ENCODE measurements at places on chromosomes 4 and X.

GRCh38 chrX:118965395-118965794 lies 9.0 kb upstream of the LONRF3 start:
- DNase-seq, result no peak

DNA sequence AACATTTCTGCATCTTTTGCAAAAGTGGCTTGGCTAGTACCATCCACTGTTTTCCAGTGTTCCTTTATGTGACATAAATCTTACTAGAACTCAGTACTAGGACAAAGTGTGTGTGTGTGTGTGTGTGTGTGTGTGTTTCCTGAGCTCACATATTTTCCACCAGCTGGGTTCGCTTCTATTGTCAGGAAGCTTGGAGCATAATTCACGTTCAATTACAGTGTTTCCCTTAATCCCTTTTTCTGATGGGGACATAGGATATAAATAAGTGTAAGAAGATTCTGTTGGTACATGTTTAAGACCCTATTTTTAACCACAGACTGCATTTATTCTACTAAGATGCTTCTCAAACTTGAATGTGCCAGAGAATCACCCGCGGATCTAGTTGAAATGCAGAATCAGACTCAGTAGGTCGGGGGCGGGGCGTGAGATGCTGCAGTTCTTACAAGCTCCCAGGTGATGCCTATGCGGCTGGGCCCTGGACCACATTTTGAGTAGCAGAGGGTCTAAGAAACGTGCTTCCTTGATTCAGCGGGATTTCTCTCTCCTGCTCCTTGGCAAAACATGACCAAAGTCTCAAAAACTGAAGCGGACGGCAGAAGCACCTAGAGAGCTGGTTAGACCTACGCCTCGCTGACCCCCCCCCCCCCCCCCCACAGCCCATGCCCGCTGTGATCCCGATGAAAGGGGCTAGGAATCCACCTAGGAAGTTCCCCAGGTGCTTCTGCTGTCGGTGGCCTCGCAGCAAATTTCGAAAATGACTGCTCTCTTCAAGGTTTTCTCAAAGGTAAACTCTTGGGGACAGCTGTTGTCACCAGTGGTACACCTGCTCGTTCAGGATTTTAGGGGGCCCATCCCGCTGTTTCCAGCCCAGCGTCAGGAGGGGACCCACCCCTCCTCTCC lies 797 bp downstream of the CD99L2 start:
- no peak for DNase-seq

DNA sequence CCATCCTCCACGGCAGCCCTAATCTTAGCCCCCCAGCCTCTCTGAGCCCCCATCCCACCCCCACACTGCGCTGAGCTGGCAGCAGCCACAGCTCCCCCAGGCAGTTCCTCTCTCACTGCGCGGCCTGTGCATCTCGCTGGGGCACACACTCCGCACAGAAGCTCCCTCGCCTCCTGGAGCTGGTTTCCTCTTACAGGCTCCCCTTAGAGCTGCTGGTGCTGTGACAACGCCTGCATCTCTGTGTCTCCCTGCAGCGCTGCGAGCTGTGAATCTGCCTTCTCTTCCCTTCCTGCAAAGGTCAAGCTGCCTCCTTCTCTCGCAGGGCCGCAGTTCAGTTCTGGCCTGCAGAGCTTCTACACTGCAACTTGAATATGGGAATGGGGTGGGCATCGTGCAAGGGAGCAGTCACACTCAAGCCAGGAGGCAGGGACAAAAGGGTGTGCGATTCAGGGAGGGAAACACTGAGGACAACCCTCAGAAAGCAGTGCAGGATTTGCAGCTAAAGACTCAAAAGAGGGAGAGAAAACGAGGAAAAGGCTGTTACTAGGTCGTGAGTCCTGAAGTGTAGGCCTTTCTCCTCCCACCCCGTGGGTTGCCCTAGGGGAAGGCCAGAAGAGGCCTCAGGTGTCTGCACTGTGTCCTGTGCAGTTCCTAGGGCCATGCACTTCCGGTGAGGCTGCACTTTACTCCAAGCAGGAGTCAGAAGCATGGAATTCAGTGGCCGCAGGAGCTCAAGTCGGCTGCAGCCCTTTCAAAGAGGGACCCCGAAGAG lies 87.0 kb downstream of the BCOR start:
- DNase-seq, result no peak

- no peak for DNase-seq
These were observed 30.5 kb downstream of the NHSL2 start for GRCh38 chrX:71941145-71941544.
